Forelimb muscle (tissue), 1 donor: ENCODE measurements at places on chromosomes 12 and 14.

DNA sequence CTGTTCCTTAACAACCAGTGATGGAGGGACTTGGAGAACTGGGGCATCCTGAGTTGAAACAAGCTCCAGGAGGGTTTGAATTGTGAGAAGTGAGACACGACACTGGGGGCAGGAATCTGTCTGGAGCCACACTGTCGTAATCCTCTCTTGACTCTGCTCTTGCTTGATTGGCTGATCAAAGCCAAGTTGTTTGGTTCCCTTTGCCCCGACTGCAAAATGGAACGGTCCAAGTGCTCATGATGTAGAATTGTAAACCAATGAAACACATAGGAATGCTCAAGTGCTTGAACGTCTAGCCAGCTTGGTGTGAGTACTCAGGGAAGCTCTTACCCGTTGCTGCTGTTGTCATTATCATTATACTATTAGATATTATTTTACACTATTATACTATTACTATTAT is 98.1 kb downstream of the TMEM132C start:
- no peak for DNase-seq

GRCh38 chr12:53967421-53967925 is 5.5 kb upstream of the HOXC11 start:
- no peak for DNase-seq

GRCh38 chr12:62971769-62972525 is 37.0 kb upstream of the PPM1H start:
- DNase-seq = no peak

- DNase-seq = no peak
These were observed 34.2 kb downstream of the NCKAP5L start for GRCh38 chr12:49794021-49794420.

DNA sequence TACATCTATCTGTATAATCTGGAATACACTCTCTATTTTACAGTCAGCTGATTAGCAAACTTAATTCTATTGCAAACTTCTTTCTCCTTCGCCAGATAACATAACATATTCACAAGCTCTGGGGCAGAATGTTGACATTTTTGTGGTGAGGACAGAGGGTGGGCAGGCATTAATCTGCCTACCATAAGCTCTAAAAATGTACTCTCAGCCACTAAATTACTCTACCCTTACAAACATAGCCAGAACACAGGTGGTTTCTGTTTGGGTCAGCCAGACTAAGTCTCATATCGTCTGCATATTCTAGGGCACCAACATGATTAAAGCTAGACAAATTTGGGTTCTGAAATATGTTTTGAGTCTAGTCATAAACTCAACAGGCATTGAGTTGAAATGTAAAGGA is 90.1 kb downstream of the SLC6A15 start:
- DNase-seq = no peak

DNA sequence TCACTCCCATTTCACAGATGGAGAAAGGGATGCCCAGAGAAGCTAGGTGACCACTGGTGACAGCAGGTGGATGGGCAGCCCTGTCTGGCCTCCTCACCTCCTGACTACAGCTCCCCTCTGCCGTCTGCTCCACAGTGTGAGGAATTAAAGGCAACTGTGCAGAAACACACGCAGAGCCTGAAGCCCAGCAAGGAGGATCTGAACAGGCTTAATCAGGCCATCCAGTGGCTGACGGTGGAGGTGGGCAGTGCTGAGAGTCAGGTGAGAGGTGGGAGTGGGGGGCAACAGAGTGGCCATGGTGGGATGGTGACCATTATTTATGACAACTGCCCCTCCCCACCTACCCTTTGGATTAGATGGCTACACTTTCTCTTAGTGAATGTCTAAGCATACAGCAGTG is 1.2 kb downstream of the KRT86 start:
- no peak for DNase-seq

DNA sequence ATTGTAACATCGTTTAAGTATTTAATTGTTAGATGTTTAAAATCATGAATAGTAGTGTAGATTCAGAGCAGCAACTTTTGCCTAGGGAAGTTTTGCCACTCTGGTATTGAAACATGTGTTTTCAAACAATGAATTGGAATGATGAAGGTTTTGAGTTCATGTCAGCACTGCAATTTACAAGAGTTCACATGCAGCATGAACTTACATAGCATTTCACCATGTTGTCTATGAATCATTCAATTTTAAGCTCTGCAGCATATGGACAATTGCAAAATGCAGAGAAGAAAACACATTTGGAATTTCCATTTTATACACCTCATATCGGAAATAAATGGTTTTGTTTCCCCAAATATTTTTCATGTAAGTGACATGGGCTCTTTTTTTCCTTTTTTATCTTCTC is 170.7 kb upstream of the CDKN3 start:
- DNase-seq = no peak

GRCh38 chr14:59483363-59483762 is 845 bp downstream of the L3HYPDH start:
- DNase-seq = no peak

DNA sequence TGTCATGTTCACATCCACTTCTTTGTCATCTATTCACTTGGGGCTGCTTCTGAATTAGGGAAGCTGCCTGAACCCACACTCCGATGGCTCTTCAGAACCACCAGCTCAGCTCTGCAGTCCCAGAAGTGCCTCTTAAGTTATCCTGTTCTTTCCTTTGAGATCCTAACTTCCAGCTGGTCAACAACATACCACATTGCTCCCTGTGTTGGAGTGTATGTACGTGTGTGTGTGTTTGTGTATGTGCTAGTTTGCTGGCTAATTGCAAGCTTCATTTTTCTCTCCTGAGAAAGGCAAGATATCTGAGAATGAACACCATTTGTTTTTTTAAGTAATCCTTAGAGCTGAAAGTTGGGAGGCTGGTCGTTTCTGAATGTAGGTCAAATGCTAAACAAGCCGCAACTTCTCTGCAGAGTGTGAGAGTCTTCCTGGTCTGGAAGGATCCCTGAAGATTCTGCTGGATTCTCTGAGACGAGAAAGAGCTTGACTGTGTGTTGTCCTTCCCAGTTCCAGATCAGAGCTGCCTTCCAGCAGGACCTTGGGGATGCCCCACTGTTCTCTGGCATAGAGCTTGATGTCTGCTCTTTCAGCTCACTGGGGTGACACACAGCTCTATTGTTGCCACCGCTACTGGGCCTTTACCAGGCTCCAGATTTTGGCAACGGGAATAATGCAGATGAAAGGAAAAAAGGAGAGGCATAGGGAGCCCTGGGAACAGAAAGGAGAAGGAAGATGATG is 839 bp downstream of the GSG1 start:
- DNase-seq = no peak

DNA sequence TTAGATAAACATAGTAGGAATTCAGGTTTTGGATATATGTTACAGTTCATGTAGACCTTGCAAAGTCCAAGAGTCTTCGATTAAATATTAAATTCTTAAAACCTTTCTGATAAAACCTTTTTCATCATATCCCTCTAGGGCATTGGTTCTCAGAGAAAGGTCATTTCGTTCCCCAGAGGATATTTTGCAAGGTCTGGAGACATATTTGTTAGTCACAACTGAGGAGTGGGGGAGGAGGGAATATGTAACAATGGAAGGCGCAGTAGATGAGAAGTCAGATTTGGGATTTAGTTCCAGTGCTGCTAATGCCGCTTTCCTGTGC is 5.3 kb downstream of the TMEM253 start:
- DNase-seq = no peak

DNA sequence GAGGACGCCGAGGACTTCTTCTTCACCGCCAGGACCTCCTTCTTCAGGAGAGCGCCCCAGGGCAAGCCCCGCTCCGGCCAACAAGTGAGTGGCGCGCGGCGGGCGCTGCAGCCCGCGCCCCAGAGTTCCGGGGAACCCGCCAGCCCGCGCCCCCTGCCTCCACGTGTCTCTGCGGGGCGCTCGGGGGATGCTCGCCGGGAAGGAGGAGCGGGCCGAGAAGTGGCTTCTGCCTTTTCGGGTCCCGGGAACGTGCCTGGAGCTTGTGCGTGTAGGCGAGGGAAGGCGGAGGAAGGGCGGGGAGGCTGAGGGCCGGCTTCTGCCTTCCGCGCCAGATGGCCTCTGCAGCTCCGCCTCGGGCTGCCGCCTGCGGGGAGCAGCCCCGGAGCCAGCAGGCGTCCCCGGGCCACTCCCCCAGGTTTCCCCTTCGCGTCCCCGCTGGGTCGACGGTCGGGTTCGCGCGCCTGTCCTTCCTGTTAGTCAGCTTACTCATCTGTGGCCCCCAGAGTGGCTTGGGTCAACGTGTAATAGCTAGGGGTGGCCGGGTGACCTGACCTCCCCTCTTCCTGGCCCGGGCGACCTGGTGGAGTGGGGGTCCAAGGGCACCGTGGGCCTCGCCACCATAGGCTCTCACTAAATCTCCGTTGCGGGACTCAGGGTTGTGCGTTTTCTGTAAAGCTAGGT is 505 bp downstream of the RASSF3 start:
- DNase-seq = no peak

DNA sequence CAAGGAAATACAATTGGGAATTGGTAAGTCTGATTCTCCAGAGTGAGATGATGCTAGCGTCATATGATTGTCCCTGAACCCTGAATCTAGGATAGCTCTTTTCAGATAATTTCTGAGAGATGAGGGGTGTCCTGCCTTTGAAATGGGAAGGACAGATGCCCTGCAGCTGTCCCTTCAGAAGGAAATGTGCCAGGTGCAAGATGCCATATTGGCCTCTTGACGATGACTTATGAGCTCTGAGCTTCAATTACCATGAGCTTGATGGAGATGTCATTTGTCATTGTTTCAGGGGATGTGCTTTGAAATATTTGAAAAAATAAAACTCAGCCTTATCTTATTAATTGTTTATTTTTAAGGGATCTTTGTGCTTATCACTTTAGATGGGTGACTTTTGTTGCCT is 185.1 kb downstream of the DACT1 start:
- no peak for DNase-seq

GRCh38 chr14:51396222-51396815 is 156.3 kb downstream of the TMX1 start:
- no peak for DNase-seq

GRCh38 chr12:57654042-57654441 is 21.0 kb upstream of the B4GALNT1 start:
- DNase-seq = no peak

DNA sequence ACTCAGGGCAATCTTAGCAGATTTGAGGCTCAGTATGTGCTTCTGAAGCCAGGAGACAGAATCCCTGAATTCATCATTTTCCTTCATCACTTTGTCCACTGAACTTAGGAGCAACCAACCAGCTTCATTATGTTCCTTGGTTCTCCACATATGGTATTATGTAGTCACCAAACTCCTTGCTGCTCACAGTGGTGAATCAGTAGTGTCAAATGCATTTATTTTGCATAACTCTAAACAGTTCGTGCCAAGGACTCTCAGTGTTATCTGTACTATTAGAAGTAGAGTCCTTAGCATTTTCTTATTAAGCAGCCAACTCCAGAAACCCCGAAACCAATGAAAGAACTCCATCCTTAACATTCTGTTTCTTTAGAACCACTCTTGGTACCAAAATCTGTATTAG is 466.9 kb upstream of the RGS6 start:
- no peak for DNase-seq

GRCh38 chr12:105317942-105318621 is 12.4 kb upstream of the C12orf75 start:
- DNase-seq = no peak

- no peak for DNase-seq
These were observed 11.5 kb upstream of the NT5DC3 start for GRCh38 chr12:103852498-103852997.

- no peak for DNase-seq
These were observed 102.7 kb downstream of the GPR135 start for GRCh38 chr14:59362513-59362912.

- DNase-seq = no peak
These were observed 945 bp upstream of the HIP1R start for GRCh38 chr12:122834104-122834920.

DNA sequence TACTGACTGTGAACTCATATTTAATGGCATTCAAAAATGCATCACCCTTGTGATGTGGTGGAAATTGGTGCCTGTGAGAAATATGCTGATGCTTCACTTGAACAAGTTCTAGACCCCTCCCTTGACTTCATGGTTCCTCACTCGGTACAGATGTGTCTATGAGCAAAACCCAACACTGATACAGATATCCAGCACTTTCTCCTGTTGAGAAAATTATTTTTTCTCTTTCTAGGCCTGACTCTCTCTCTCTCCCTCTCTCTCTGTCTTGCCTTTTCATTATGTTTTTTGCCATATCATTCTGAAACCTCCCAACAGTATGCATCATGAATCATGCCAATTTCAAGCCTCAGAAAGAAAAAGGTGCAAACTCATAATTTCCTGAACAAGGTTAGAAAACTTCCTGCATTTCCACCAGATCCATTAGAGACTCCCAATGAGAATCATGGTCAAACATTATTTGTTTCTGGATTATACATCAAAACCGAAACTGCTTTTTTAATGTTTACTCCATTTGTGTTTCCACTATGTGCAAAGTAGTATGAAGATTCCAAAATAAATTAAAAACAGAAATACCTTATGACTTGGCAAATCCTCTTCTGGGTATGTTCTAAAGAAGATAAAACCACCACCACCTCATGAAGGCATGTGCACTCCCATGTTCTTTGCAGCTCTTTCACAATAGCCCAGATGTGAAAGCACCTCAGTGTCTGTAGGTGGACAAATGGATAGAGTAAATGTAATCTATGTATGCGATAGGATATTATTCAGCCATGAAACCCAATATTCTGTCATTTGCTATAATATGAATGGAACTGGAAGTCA is 543.6 kb downstream of the TMEM121 start:
- DNase-seq = no peak

DNA sequence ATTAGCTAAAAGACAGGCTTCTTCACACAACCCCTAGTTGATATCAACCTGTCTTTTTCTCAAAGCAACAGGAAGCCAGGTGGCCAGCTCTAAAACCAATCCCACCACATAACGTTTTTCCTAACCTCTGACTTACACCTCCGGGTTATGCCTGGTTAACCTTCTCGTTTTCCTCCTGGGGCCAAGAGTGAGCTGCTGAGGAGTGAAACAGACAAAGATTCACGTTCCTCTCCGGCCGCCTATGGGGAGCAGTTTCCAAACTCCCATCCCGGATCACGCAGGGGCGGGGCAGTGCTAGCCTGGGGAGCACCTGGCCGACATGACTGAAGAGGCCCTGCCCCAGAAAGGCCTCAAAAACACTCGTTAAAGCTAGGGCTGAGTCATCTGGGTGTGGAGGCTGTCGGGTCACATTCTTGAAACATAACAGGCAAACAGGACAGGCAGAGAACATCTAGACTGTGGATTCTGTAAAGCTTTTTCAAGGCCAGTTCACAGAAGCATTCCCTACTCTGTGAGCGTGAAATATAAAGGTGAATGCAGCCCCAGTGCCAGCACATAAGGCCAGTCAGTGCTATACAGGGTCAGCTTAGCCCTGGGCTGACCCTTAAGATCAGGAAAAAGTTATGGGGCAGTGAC is 25.9 kb upstream of the LGALS3 start:
- DNase-seq = no peak
